ENCODE measurements at places on chromosomes 5 and 9.

- DNase-seq, result no peak
Observed at GRCh38 chr9:124257844-124258606, at the start of gene NEK6. Gene NEK6, plus strand, starts transcription at chr9:124257949. Its CDS starts 44,016 bp downstream, at chr9:124301965.

DNA sequence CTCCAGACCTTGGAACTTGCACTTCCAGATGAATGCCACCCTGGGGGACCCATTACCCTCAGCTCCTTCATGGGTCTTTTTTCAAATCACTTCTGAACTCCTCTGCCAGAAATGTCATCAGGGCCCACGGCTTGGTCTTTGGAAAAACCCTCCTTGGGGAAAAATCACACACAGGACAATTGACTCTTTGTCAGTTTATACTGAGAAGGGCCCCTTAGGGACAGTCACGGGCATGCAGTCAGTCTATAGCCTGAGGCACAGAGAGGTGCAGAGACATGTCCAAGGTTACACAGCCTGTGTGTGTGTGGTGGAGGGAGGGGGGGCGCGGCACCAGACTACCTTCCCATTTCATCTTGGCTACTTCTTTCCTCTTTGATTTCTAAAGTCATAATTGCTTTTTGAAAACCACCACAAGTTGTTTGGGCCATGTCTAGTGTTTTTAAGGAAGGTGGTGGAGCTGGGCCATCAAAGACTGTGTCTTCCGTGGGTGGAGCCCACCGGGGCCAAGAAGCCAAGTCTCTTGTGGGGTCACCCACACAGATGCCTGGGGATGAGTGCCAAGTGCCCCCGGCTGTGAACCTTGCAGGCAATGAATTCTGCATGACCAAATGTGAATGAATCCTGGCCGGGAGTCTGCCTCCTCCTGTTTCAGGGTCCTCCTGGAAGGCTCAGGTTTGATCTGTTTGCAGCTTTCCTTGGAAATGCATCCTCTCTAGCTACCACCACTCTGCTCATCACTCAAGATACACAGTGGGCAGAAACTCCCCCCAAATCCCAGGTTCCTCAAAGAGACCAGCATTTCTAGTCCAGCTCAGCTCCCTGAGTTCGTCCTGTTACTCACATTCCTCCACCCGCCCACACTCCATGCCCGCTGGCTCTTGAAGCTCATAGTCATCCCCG is 200.1 kb upstream of the TBC1D2 start:
- peak; percentile 49 for DNase-seq

DNA sequence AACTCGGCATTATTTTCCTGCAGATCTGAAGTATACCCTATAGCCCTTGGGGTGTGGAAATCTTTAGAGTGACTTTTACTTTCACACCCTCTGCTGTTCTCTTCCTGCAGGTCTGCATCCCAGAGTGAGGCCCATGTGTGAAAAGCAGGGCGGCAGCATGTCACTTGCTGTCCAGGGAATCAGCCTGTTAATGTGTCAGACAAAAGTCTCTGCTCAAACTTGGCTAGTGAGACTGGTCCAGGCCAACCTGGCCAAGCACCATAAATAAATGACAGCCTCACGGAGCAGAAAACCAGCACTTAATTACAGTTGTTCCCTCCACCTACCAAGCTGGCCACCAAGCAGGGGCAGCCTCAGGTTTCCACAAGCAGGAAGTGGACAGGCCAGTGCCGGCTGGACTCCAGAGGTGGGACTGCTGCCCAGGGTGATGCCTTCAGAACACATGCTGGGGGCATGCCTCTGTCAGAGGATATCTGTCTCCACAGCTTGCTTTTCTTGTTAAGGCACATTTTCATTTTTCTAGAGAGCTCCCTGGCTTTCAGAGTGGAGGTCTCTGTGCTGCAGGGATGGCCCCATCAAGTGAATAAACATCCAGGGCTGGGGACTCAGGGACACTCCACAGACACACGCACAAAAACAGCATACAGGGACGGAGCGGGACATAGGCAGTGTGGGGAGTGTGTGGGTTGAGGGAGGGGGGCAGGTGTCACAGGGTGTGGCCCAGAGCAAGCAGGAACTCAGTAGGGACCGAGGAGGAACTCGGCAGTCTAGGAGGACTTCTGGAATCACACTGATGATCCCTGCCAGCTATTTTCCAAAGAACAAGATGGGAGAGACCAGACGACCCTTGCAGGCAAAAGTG is 243.8 kb upstream of the IRX1 start:
- DNase-seq, result no peak

- no peak for DNase-seq
Observed at GRCh38 chr9:2271426-2271825, 256.3 kb downstream of the SMARCA2 start.

DNA sequence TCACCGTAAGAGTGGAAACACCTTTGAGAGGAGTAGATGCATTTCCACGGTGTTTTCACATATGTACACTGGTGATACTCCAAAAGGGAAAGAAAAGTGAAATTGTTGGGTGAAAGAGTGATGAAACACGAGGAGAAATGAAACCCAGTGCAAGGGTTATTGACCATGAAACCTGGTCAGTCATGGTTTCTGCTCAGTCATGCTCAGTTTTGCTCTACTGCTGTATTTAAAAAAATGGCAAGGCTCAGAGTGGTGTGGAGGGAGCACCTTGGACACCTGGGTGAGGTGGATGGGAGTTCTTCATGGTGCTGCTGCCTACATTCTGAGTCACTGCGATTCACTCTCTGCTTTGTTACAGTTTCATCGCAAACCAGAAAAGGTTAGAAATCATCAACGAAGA is 32.3 kb downstream of the NTRK2 start:
- DNase-seq, result no peak

GRCh38 chr9:88544245-88544644 is 9.3 kb downstream of the NXNL2 start:
- DNase-seq, result no peak

DNA sequence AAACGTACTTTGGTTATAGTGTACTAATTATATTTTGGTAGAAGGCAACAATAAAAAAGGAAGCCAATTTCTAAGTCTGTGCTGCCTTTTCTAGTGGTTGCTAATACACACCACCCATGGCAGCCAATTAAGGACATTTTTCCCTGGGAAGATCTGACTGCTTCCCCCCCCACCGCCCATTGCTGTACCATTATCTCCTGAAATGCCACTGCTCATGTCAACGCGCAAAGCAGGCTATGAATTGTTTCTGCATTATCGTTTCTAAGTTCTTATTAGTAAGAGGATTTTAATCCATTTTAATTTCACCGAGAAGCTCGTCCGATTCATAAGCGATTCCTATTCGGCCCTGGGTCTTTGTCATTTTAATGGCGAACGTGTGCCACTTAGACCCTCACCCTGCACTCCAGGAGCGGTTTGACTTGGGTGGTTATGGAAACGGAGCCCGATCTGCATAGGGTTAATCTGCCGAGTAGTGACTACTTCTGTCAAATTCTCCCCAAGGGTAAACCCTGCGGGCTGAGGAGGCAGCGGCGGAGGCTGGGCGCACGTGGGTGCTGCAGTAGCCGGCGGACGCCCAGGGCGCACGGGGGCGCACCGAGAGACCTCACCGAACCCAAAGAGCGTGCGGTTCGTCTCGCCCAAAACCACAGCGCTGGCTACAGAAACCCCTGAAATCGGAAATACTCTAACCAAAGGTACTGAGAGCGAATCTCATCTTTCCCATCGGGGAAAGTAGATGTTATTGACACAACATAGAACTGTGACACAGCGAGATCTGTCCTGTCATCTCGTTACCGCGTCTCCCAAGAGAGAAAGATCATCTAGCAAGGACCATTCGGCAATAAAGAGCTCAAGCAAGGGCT is 55.8 kb upstream of the SHC3 start:
- DNase-seq, result no peak

GRCh38 chr5:5523066-5523505 is 100.6 kb downstream of the ICE1 start:
- no peak for DNase-seq
